ENCODE measurements at places on chromosomes 11 and 22.

DNA sequence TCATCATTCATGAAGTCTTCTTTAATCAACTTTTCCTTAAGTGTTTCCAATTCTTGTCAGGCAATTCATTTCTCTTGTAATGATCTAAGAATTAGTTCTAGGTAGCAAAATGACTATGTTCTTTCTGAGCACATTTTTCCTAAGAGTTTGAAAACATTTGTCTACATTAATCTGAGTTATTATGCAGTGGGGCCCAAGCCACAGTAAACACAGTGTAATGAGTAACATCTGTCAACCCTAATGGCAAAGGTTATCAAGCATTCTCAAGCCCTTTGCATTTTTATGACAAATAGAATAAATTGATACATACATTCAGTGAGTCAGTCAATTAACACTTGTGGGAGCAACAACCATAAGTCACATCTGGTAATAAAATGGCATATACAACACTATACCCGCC, 106.7 kb upstream of the ZC3H12C start:
- DNase-seq = no peak

DNA sequence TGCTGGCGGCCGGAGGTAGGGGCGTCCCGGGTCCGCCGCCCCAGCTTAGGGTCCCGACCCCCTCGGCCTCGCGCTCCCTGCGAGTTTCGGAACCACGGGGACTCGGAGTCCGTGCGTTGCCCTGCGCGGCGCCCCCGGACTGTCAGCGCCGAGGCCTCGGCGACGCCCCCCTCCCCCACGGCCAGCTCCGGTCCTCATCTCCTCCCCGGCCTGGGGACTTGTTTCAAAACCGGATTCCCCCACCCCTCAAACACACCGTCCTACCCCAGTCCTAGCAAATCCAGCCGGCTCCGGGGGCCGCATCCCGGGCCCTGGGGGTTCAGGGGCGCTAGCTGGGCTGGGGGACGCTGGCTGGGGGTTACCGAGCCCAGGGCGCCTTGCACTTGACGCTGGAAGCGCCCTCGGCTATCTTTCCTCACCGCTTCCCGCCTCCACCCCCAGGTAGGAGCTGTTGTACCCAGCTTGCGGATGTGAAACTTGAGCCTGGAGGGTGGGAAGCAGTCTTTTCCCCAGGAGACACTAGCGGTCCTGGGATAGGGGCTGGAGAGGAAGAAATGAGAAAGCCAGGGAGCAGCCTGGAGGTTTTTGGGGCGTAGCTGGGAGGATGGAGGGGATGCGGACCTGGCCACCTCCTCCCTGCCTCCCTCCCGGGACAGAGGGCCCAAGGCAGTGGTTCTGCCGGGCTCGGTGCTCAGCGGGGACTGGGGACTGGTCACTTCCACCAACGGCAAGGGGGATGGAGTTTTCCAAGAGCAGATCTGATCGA, 550 bp downstream of the FBLN1 start:
- DNase-seq = no peak

DNA sequence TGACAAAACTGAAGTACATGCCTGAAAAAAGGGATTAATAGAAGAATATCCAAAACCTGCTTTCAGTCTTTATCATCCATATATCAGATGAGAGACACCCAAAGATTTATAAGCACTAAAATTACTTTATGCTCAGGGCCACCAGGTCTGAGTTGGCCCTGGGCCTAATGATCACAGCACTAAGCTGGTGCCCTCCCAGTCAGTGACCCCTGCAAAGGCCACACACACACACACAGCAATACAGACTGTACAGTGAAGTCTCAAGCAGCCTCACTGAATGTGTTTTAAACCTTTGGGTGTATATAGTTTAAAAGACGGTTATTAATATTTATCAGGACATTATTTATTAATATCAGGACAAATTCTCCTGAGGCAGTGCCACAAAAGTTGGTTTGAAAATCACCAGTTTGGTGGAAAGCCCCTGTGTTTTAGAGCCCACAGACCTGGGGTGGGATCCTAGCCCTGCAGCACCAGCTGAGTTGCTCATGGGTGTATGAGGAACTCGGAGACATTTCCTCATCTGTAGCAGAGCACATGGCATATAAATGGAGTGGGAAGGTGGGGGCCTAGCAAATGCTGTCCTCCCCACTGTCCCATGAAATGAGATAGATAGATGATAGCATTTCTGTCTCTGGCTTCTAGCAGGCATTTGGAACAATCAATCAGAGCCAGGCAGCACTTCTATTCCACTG, 48.4 kb upstream of the HORMAD2 start:
- no peak for DNase-seq

- DNase-seq = no peak
Measured at GRCh38 chr11:47571357-47571729, 5.9 kb downstream of the PTPMT1 start.

DNA sequence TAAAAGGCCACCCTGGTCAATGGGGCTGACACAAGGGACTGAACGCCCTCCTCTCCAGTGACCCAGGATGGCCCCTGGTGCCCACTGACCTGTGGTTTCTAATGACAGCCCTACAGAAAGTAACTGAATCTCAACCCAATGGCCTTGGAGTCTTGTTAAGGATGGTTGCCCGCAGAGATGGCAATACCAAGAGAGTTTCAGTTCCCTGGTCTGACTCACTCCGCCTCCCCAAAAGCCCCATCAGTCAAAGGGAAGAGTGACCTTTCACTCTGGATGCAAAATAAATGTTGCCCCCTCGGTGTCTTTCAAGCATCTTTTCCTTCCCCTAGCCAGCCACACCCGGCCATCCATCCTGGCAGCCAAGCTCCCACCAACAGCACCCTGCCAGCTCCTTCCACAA, 57.7 kb upstream of the ISX start:
- DNase-seq = no peak

DNA sequence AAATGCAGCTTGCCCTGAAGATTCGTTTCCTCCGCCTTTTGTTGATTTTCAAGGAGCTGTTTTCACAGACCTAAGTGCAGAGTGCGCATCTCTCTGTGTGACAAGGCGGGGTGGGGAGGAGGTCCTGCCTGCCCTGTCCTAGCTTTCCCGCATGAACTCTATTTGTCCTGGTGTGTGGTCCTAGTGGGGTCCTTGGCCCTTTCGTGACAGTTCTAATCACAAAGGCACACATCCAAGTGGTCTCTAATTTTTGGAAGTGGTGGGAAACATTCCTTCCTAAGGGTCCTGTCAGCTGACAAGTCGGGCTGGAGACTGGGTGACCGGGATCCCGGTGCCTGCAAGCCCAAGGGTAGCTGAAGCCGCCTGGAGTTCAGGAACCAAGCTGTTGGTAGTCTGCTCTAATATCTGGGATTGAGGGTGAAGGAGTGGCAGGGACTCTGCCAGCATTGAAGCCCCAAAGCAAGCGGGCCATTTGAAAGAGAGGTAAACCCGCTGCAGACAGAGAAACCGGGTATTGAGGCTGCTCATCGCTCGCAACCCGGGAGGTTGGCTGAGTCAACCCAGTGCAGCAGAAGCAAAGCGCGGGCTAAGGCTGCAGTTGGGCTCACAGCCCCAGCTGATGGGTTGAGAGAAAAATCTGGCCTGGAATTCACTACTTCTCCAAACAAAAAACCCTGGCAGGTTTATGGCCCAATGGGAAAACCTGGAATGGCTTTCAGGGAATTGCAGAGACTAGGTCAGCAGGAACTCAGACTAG, 28.1 kb upstream of the FBXO3 start:
- no peak for DNase-seq

DNA sequence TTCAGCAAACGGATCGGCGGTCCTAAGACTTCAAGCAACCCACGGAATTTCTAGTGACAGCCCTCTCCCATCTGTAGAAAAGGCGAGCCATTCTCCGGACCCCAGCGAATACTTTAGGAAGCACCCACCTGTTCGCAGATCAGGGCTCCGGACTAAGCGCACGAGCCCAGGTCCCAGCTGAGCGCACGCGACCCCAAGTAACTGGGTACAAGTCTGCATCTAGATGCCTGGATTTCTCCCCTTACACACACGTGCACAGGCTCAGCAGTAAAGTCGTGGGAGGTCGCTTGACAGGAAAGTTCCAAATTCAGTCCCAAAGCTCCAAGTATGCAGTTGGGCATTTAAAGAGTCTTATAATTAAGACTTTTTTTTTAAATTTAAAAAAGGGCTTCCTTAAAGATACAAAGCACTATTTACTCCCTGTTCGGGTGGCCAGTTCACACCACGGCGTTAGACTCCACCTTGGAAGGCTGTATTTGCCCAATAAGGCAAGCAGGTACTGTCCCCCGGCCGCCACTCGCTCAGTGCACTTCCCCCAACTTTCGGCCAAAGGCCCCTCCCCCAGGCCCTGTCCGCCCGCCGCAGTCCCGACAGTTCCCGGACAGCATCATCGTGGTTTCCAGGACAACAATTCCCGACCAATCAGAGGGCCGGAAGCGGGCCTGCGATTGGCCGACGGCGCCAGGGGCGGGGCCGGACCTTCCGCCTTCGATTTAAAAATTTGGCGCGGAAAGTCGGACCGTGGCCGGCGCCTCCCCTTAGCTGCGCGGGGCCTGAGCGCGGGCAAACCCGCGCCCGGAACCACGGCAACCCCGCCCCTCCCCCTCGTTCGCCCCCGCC, at the start of gene E2F8:
Gene E2F8 (minus strand): TSS at position 526 of the 840 bp plus-strand sequence. CDS start 824 bp downstream, outside the sequence.
- peak; percentile 99 for DNase-seq

- DNase-seq = peak; percentile 23
Measured at GRCh38 chr11:63761931-63762653, 6.5 kb downstream of the ZFTA start.

- no peak for DNase-seq
Measured at GRCh38 chr11:78197816-78198215, 9.1 kb downstream of the USP35 start.

GRCh38 chr11:109237636-109238035, 184.4 kb upstream of the C11orf87 start:
- no peak for DNase-seq

GRCh38 chr11:17611049-17611448, 64.0 kb downstream of the OTOG start:
- DNase-seq = no peak

- DNase-seq = no peak
Measured at GRCh38 chr11:132620423-132620822, 911.9 kb downstream of the OPCML start.
